ENCODE measurements at places on chromosomes 1 and 21. TPM values are rescaled to one million over a fixed set of nuclear protein-coding genes. Genes with fewer than 3 reads are reported as not detected.

The PDZK1IP1 gene
- 200 TPM for total RNA-seq

The PEA15 gene
- total RNA-seq: 28.6 TPM

The RGS8 gene
- total RNA-seq: not detected

The TAS1R3 gene
- 1.9 TPM for total RNA-seq

The GFI1 gene
- total RNA-seq: 8.4 TPM

The PDC gene
- not detected for total RNA-seq

The PLA2G4A gene
- 7.8 TPM for total RNA-seq

The OPRD1 gene
- under 0.01 TPM for total RNA-seq

The KMO gene
- total RNA-seq: under 0.01 TPM

- no peaks in the 10 kb centered on the region for H3K36me3 ChIP-seq
- H3K4me1 ChIP-seq: peaks cover 81% of the 10 kb centered on the region
- no peak for DNase-seq
- H3K4me3 ChIP-seq: no peak overlapping the region
- peak overlapping the region; percentile 94 for H3K27ac ChIP-seq
Measured at GRCh38 chr1:117613249-117613968, 7.6 kb downstream of the TENT5C start.

- no peaks in the 10 kb centered on the region for H3K4me1 ChIP-seq
- no peak overlapping the region for H3K27ac ChIP-seq
- H3K27me3 ChIP-seq: no peaks in the 10 kb centered on the region
- peak; percentile 73 for DNase-seq
- H3K4me3 ChIP-seq: no peak overlapping the region
Measured at GRCh38 chr1:209627732-209628196, 24.5 kb downstream of the LAMB3 start.

GRCh38 chr1:220315070-220315839 lies 43.0 kb upstream of the RAB3GAP2 start:
- H3K36me3 ChIP-seq: no peaks in the 10 kb centered on the region
- H3K4me3 ChIP-seq: no peak overlapping the region
- H3K4me1 ChIP-seq: no peaks in the 10 kb centered on the region

DNA sequence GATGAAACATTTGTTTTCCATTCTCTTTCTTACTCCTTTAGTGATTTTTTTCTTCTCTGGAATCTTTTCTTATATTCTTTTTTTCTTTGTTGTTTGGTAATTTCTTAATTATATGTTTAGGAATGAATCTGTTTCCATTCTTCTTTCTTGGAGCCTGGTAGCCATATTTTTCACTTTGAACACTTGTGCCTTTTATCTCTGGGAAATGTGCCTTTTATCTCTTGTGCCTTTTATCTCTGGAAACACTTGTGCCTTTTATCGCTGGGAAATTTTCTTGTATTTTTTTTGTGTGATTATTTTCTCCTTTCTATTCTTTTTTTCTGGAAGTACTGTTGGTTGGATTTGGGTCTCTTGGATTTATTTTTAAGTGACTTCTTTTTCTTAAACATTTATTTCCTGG lies 118.2 kb downstream of the LEPR start:
- H3K27me3 ChIP-seq: no peaks in the 10 kb centered on the region
- H3K4me3 ChIP-seq: no peak overlapping the region
- H3K36me3 ChIP-seq: no peaks in the 10 kb centered on the region
- no peak for DNase-seq
- no peaks in the 10 kb centered on the region for H3K4me1 ChIP-seq

DNA sequence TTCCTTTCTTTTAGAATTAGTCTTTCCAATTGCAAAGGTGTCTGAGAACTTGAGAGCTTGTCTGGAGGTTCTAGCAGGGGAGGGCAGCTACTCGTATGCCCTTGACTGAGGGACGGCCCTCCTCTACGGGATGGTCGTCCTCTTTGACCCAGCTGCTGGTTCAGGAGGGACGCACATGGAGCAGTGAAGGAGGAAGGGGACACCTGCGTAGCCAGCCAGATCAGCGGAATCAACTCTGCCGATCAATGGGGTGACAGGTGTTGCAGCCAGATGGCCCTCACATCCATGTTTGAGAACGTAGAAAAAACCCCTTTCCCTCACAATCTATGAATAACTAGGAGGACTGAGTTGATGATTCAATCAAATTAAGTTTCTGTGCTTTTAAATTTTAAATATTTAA lies 15.7 kb upstream of the A3GALT2 start:
- peak overlapping the region; percentile 99 for H3K27ac ChIP-seq
- no peaks in the 10 kb centered on the region for H3K27me3 ChIP-seq
- no peak for DNase-seq

DNA sequence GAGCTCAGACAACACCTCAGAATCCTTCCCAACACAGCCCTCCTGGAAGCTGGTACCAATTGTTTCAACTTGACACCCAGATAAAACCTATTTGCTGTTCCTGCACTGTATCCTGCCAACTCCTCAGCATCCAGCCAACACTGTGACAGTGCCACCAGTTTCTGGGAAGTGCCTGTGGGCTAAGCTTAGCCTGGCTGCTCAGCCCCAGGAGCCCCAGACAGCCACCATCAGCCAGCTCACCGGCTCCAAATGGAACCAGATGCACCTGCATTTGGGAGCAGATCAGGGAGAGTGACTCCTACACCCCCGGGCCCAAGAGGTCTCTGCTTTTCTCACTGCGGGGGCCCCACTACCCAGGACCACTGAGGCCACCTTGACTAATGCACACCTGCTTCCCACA lies 24.9 kb downstream of the KCNN3 start:
- no peak overlapping the region for H3K27ac ChIP-seq
- H3K4me3 ChIP-seq: no peak overlapping the region

- H3K4me1 ChIP-seq: peaks cover 10% of the 10 kb centered on the region
- H3K4me3 ChIP-seq: no peak overlapping the region
- H3K36me3 ChIP-seq: no peaks in the 10 kb centered on the region
- no peaks in the 10 kb centered on the region for H3K27me3 ChIP-seq
- no peak for DNase-seq
Measured at GRCh38 chr1:164759979-164760469, 201.0 kb downstream of the PBX1 start.

- no peaks in the 10 kb centered on the region for H3K36me3 ChIP-seq
- DNase-seq: peak; percentile 82
- H3K4me1 ChIP-seq: peaks cover 3% of the 10 kb centered on the region
- peak overlapping the region; percentile 51 for H3K4me3 ChIP-seq
- peak overlapping the region; percentile 88 for H3K27ac ChIP-seq
Measured at GRCh38 chr1:207031632-207032264, 808 bp downstream of the C1orf116 start.

- no peaks in the 10 kb centered on the region for H3K27me3 ChIP-seq
- no peaks in the 10 kb centered on the region for H3K4me1 ChIP-seq
- no peaks in the 10 kb centered on the region for H3K36me3 ChIP-seq
- no peak overlapping the region for H3K27ac ChIP-seq
- no peak overlapping the region for H3K4me3 ChIP-seq
- DNase-seq: no peak
Measured at GRCh38 chr1:247386687-247387086, 29.3 kb upstream of the NLRP3 start.

DNA sequence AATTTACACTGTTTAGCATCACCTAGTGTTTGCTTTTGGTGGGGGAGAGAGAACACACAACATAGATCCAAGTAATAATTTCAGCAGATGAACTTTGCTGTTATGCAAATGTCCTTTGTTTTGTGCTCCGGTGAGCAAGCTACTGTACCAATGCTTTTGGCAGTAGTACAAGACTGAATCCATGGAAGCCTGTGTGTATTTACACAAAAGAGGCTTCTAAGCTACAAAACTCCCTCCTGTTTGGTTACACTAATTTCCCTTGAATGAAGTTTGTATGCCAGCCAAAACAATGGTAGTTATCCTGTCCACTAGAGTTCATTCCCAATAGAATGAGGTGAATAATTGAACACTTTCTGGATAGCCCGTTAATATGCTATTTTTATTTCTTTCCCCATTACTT lies 320.5 kb downstream of the KCTD3 start:
- DNase-seq: no peak
- no peaks in the 10 kb centered on the region for H3K4me1 ChIP-seq
- no peaks in the 10 kb centered on the region for H3K27me3 ChIP-seq
- H3K4me3 ChIP-seq: no peak overlapping the region
- H3K36me3 ChIP-seq: no peaks in the 10 kb centered on the region

DNA sequence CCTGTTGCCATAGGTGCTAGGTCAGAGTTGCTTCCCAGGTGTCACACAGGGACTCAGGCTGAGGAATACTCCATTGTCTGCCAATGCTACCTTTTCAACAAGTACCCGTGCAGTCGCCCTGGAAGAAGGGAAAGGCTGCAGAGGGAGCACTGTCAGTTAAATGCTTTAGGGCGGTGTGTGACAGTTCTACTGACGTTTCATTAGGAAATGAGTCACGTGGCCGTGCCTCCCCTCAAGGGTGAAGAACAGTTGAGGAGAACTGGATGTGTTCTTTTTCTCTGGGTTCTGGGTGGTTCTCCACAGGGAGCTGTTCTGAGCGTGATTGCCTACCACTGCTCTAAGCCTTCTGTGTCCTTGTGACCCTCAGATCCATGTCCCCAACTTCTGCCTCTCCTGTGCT lies 197.6 kb downstream of the CACNA1E start:
- H3K36me3 ChIP-seq: no peaks in the 10 kb centered on the region
- H3K27me3 ChIP-seq: no peaks in the 10 kb centered on the region
- H3K27ac ChIP-seq: no peak overlapping the region
- no peak for DNase-seq

- DNase-seq: no peak
- no peak overlapping the region for H3K27ac ChIP-seq
- H3K27me3 ChIP-seq: no peaks in the 10 kb centered on the region
- H3K4me1 ChIP-seq: no peaks in the 10 kb centered on the region
- H3K4me3 ChIP-seq: no peak overlapping the region
Measured at GRCh38 chr21:34754690-34755647, 86.2 kb downstream of the CLIC6 start.

DNA sequence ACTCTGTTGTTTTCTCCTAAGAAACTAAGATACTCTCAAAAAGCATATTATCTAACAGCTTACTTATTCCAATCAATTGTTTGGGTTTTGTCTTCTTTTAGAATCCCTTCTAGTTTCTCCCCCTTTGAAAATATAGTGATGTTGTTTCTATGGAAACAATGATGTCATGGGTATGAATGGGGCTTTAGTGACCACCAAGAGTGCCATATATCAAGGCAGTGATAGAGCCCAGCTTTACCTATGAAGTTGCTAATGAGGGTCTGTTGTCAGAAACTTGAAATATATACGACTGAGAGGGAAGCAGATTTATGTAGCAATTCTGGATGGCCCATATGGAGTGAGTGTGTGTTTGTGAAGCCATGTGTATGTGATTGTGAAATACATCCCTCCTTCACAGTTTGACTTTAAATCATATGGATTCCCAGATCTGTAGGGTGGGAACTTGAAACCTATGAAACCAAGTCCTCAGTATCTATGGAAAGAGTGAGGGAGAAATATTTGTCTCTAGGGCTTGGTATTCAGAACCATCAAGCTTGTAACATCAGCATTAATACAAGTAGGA lies 116.7 kb downstream of the SPATA46 start:
- H3K4me1 ChIP-seq: no peaks in the 10 kb centered on the region
- no peak for DNase-seq
- H3K36me3 ChIP-seq: no peaks in the 10 kb centered on the region
- H3K4me3 ChIP-seq: no peak overlapping the region
- no peaks in the 10 kb centered on the region for H3K27me3 ChIP-seq

DNA sequence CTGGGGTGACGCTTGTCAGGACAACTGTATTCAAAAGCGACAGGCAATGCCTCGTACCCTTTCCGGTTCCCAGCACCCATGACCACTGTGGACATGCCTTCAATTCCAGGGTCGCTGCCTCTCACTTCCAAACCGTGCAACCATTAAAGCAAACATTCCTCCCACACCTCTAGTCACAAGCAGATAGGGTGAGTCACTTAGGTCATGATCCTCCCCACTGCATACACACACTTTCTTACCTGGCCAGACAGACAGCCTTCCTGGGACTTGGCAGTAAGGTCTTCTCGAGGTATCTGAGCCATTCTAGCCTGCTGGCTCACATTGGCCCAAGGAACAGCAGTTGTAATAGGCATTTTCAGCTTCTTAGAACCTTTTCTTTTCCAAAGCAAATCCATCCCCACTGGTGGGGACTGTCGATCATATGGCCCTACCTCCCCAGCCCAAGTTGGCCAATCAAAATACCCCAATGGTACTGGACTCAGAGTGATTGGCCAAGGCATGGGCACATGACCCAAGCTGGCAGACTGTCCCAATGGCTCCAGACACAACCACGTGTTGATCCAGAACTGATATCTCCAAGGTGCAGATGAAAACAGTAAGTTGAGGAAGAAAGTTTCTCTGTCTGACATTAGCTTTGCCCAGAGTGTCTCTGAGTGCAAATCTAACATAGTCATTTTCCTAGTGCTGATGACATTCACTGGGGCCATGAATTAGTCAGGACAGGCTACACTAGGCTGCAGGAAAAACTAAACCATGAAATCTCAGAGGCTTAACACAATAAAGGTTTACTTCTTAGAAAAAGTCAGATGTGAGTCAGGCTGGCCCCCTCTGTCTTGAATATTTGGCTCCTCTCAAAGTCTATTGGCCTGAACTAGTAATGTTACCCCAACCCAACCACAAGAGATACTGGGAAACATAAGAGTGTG lies 113.8 kb downstream of the RRAGC start:
- no peak overlapping the region for H3K27ac ChIP-seq
- H3K4me1 ChIP-seq: no peaks in the 10 kb centered on the region
- H3K27me3 ChIP-seq: no peaks in the 10 kb centered on the region
- no peak for DNase-seq
- no peaks in the 10 kb centered on the region for H3K36me3 ChIP-seq

- H3K27ac ChIP-seq: peak overlapping the region; percentile 63
- no peak overlapping the region for H3K4me3 ChIP-seq
- H3K36me3 ChIP-seq: no peaks in the 10 kb centered on the region
- H3K27me3 ChIP-seq: no peaks in the 10 kb centered on the region
- no peaks in the 10 kb centered on the region for H3K4me1 ChIP-seq
Measured at GRCh38 chr1:214338212-214338611, 57.3 kb downstream of the SMYD2 start.

- no peaks in the 10 kb centered on the region for H3K4me1 ChIP-seq
- H3K4me3 ChIP-seq: no peak overlapping the region
- H3K27me3 ChIP-seq: no peaks in the 10 kb centered on the region
Measured at GRCh38 chr1:100703716-100704115, 15.8 kb upstream of the VCAM1 start.

DNA sequence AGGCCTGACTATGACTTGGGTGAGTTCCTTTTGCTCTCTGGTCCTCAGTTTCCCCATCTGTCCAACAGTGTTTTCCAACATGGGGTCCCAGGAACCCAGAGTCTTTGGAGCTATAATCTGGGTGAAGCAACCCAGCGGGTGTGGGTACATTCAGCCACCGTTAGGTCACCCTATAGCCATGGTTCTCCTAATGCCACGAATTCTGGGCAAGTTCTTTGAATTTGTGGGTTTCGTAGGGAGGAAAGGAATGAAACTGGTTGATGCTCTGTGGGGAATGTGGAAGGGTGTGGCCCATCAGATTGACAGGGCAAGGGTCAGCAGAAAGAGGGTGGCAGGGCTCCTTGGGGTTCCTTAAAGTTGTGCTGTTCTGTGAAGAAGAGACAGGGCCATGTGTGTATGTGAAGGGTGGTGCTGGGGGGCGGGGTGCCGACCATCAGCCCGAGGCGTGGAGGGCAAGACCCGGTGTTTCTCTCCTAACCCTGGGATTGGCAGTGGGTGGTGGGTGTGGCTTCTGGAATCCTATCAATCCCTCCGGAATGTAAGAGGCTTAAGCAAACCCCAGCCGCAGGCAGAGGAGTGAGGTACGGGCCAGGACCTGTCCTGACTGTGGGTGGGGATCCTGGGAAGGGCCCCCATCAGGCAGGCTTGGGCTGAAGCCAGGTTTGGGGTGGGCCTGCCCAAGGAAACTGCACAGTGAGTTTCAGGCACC lies 35.5 kb upstream of the ZNF362 start:
- no peaks in the 10 kb centered on the region for H3K4me1 ChIP-seq
- H3K27me3 ChIP-seq: no peaks in the 10 kb centered on the region
- H3K36me3 ChIP-seq: no peaks in the 10 kb centered on the region
- no peak for DNase-seq
- no peak overlapping the region for H3K4me3 ChIP-seq
- no peak overlapping the region for H3K27ac ChIP-seq
